ENCODE measurements at places on chromosomes 4 and X.

GRCh38 chr4:128286474-128287058, 1.0 kb downstream of the PGRMC2 start:
- DNase-seq: no peak

GRCh38 chrX:110420771-110421499, 62.3 kb downstream of the RTL9 start:
- no peak for DNase-seq

- DNase-seq: no peak
These were observed 83.8 kb downstream of the FHDC1 start for GRCh38 chr4:153019906-153020305.

DNA sequence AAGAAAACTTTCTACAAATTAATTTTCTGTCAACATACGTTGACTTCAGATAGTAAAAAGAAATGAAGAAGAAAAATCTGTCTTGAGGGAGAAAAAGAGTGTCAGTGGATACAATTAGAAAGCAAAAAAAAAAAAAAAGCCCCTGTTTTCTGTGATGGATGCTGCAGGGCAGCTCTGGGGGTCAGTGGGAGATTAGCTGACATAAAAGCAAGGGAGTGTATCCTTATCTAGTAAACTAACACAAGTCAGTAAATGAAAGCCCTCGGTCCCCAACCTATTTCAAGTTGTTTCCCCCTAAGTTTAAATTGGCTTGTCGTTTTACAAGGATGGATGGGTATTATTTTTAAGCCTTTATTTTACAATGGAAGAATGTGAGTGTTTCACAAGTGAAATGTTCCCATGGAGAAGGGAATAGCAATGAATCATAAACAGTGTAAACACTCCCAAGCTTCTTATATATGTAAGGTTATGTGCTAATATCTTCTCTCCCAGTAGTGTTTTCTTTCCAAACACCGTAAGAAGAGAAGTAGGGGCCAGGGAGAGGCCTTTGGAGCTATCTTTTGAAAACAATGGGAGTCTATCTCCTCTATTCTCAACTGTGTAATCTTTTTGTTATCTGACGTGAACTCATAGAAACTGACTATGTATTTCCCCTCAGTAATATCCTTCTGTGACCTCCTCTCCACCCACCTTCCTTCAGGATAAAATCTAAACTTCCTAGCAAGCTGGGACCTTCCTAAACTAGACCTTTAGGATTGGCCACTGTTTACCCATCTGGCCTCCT, 347.7 kb downstream of the FBXO8 start:
- DNase-seq: no peak

GRCh38 chr4:162535121-162535520, 371.3 kb upstream of the FSTL5 start:
- DNase-seq: no peak

GRCh38 chr4:81684352-81684751, 212.6 kb upstream of the RASGEF1B start:
- DNase-seq: no peak

GRCh38 chr4:128521156-128521555, 233.5 kb upstream of the PGRMC2 start:
- no peak for DNase-seq

Data from H9 (cell line).